ENCODE measurements at places on chromosomes 6 and 20.

DNA sequence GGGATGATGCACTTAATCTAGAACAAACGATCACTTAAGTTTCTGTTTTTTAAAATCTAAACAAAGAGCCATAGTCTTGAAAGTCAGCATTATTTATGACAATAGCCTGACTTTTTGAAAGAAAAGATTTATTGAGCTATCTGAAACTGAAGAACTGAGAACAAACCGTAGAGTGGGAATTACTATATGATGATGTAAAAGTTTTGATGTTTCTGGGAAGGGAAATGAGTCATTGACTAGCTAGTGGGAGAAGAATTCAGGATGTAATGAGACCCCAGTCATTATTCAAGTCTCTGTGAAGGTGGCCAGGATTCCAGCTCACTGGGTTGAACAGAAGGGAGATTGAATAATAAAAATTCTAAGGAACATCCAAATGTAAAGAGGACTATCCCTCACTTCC, 83.4 kb upstream of the FABP7 start:
- no peak for DNase-seq

GRCh38 chr6:72365773-72366172, 256.1 kb upstream of the KCNQ5 start:
- no peak for DNase-seq

DNA sequence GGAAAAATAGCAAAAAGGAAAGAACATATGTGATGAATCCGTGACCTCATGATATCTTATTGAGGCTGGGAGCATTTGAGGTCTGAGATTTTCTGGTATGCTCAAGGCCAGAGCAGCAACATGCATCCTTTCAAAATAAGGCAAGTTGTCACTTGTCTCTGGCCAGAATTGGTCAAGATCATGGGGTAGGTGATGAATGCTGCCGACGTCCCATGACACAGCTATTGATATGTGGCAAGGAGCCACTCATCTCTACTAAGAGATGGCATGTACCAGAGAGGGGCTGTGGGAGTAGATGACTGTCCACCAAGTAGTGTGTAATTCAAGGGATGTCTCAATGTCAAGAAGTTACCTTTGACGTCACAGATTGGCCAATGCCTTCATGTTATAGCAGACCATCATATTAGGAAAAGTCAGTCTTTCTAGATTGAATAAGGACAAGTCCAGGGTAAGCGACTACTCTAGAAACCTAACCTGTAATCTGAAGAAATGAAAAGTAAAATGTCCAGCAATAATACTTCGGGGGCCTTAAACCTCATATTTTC, 527.4 kb downstream of the BMP2 start:
- DNase-seq, result no peak

DNA sequence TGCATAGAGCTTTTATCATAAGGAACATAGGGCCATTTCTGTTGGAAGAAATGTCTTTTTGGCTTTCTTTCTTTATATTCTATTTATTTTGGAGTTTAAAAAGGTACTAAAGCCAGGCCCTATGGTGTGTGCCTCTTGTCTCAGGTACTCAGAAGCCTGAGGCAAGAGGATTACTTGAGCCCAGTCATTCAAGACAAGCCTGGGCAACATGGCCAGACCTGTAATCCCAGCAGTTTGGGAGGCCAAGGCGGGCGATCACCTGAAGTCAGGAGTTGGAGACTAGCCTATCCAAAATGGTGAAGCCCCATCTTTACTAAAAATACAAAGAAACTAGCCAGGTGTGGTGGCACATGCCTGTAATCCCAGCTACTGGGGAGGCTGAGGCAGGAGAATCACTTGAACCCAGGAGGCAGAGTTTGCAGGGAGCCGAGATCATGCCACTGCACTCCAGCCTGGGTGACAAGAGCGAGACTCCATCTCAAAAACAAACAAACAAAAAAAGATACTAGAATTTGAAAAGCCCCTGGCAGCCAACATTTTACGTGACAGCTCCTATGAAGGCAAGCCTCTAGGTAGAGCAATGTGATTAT, 80.0 kb downstream of the CBFA2T2 start:
- no peak for DNase-seq

- DNase-seq, result no peak
Measured at GRCh38 chr6:139369068-139369467, 5.4 kb downstream of the CITED2 start.

DNA sequence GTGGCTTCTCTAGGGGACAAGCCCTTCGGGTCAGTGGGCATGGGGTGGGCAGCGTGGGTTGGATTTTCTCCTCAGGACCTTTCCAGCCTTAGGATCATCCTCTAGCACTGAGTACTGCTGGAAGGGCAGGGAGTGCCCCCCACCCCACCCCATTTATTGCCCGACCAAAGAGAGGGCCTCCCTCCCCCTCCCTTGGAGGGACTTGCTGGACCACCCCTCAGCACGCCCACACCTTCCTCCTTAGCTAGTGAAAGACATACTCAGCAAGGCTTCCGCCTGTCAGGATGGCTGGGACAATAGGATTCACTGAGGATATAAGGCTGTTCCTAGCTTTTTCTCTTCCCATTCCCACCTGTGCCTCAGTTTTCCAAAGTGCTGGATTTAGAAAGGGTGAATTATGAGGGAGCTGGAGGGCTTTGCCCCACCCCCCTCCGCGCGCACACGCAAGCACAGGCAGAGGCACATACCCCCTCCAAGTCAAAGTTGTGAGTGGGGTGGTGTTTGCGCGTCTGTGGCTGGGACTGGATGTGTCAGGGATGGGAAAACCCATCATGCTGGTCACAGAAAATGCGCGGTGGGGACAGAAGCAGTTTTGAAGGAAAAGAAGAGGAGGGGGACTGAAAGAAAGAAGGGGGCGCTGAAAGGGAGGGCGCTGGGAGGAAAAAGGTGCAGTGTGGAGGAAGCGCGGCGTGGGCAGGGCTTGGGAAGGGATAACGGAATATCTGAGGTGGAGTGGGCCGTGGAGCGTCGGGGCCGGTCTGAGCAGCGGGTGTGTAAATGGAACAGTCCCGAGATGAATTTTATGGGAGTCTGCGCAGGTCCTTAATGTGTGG, 693 bp upstream of the SLC29A1 start:
- peak; percentile 78 for DNase-seq
